ENCODE measurements at places on chromosomes 6 and 20.

DNA sequence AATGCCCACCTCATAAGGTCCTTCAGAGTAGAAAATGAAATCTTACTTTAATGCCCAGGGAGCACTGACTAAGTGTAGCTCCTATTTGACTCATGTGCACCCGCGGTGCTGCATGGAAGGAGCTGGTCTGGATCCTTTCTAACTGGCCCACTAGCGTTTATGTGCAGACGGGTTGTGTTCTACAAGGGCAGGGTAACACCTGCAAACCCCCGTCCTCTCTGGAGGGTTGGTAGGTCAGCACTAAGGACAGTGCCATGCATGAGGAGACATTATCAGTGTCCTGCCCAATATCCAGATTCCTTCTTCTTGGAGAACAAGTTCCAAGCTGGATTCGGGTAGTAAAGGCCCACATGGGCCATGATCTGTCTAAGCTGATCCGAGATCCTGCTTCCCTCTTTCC, 140.3 kb downstream of the ANKRD60 start:
- no peak for DNase-seq

DNA sequence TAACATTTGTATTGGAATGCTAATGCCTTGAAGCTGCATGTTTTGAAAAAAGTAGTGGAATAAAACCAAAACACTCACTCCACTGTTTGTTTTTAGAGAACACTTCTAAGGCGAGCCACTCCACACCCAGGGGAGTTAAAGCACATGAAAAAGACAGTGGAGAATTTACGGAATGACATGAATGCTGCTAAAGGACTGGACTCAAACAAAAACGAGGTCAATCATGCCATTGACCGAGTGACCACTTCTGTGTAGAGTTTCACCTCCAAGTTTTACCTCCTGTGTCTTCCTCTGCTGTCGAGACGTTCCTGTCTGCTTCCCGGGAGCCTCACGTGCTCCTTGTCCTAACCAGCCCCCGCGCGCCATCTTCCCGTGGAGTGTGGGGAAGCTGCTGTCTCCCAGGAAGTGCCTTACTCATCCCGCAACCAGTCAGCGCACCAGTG, 127.8 kb downstream of the LRRC1 start:
- DNase-seq, result no peak

DNA sequence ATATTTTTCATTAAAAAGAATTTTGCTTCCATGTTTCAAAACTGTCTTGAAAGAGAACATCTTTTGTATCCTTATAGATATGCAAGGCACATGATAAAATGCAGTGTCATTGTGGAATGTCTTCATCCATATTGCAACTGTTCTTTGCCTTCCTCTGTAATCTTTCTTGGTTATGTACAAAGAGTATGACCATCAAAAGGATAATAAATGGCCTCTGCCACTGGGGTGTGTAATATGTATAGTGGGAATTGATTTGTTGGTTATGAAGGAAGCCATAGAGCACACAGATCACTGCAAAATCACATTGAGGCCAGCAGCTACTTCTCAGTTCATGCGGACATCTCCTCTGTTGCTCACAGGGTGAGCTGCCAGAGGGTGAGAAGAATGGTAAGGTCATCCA, 703.5 kb downstream of the TFAP2A start:
- no peak for DNase-seq

DNA sequence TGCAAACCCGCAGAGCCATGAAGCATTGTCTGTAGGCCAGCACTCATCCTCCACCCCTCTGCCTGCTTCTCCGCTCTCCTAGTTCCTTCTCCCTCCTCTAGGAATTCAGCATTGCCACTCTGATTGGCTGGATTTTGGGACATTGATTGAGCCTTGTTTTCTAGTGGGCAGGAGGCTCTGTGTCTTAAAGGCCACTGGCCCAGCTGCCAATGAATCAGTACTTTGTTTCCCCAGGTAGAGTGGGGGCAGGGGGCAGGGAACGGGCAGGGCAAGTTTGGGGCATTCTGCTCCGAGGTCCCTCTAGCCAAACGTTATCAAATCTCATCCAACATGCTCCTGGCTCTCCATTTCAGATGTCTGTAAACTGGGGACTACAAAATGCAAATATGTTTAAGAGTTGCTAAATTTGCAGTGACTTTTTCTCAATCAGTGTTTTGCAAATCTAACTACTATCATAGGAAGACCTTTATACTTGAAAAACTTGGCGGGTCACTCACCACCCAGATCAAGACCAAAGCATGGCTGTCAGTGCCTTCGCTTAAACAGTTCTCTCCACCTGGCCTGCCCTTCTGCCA, 10.4 kb upstream of the BPI start:
- DNase-seq, result no peak

DNA sequence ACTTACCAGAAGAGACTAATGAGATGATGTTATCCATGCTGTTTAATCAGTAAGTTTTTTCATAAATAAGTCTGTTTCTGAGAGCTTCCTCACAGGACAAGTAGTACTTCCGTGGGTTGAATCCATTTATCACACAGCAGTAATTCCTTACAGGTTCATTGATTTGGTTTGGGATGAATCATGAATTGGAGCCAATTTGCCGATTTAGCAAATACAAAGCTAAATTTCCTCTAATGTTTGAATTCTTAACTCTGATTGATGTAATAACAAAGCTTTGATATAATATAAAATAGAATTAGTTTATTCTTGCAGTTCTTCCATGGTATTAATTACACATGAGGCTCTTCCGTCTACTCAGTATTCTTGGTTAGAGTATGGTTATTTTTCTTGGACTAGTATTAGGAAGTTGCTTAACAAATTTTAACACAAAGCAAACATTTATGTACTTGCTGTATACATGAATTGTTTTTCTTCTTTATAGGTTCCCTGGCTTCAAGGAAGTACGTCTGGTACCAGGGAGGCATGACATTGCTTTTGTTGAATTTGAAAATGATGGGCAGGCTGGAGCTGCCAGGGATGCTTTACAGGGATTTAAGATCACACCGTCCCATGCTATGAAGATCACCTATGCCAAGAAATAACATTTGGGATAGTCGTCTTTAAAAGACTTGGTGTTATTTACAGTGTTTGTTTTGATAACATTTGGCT, 7.6 kb upstream of the OTOR start:
- DNase-seq, result no peak

DNA sequence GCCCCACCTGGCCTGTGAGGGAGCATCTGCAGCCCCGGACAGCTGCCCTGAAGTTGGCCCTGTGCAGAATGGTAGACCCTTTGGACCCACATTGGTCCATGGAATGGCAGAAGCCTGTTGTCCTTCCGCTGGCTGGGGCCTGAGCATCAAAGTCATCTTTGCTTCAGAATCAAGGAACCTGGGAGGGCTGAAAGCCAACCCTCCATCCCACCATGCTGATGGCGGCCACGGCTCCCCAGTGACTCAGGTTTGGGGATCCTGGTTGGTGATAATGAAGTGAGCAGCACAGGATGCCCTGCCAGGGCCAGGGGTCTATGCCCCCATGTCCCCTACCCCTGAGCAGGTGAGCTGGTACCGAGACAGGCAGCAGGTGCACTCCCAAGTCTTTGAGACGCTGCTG, 52.8 kb downstream of the YTHDF1 start:
- DNase-seq, result no peak
